Activated CD4-positive, alpha-beta T cell treated with anti-CD3 and anti-CD28 coated beads, Interleukin-2, amount 50 U/mL, for 24 hours (primary cell): ENCODE measurements at places on chromosomes 3 and 15.

- DNase-seq, result no peak
These were observed 56.0 kb upstream of the MME start for GRCh38 chr3:155024006-155024638.

- DNase-seq, result no peak
These were observed 329.0 kb upstream of the AZI2 start for GRCh38 chr3:28677581-28677980.

DNA sequence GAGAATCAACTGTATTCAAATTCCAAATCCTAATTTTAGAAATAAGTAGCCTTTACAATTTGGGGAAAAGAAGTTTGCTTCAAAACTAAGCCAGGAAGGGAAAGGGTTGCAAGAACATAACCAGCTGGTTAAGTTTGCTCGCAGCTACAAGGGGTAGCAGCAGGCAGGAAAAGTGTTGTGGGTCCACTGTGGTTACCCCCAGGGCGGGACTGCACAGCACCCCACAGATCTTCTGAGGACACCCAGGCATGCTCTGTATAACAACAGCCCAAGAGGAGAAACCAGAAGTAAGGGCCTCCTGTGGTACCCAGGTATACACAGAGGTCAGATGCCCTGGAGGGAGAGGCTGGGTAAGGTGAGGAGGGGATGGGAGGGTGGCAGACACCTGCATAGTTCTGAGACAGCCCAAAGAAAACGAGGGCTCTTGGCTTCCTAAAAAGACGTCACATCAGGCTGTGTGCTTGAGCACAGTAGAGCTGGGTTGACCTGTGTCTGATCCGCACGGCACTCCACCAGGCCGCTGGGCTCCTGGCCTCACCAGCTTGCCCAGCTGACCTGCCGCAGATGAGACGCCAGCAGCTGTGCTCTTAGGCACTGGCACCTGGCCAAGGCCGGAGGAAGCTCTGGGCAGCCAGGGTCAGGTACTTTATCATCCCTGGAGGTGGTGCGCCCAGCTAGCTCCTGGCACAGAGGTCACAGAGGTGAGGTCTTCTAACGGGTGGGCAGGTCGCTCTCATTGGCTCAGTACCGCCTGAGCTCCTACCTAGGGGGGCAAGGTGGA lies 81.8 kb upstream of the SNRPA1 start:
- no peak for DNase-seq

- DNase-seq, result no peak
These were observed 16.0 kb upstream of the PSMD6 start for GRCh38 chr3:64039332-64039731.

DNA sequence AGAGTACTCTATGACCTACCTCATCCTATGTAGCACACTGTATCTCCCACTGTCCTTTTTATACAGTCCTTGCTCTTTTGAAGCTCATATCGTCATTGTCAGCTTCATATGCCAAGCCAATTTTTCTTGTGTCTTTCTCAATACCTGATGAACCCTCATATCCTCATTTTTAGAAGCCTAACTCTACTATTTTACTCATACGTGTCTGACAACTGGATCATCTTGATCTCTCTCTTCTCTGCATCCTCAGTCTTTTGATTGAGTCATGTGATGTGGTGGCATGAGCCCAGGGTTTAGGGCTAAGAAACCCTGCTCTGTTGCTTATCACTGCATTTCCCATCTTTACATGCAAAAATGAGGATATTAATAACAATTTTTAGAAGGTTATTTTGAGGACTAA lies 352.0 kb downstream of the LPP start:
- DNase-seq, result no peak

DNA sequence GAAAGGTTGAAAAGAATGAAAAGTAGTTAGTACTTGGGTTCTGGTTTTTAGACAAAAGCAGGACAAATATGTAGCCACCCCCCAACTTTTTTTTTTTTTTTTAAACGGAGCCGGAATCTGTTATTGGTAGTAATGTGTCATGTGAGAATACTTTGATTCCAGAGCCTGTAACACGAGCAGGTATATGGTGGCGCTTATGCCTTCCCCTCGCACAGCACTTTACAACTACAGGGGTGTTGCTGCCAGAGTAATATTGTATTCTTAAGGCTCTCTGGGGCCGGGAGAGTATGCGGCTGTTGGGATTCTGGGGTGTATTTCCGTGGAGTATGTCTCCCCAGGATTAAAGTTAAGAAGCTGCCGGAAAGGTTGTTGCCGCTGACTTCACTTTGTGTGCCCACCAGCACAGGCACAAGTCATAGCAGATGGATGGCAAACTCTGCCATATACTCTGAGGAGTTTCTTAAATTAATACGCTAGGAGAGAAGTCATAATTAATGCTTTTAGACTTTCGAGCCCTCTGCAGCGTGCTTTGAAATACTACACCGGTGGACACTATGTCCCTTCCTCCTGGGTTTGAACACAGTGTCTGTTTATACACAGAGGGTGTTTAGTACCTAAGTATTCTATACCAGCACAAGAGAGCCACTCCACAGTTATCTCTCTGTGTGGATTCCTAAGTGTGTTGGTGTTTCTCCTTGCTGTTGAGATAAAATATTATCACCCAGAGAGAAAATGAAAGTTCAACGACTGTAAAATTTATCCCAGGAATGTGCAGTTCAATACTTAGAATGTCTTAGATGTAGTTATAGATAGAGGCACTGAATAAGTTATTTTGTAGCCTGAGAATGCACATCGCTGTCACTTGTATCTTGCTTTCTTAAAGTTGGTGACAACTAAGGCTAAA lies 1.4 kb downstream of the MBNL1 start:
- no peak for DNase-seq

- no peak for DNase-seq
These were observed 43.9 kb downstream of the BOC start for GRCh38 chr3:113255100-113255853.

- no peak for DNase-seq
These were observed 56.1 kb downstream of the PCSK6 start for GRCh38 chr15:101433396-101433795.

- no peak for DNase-seq
These were observed 148.8 kb downstream of the KCNMB2 start for GRCh38 chr3:178684881-178685590.

GRCh38 chr3:19946832-19947548 lies at the start of gene RAB5A:
Gene RAB5A, plus strand, starts transcription at chr3:19947097. Its CDS starts 3,802 bp downstream, at chr3:19950899.
- peak; percentile 91 for DNase-seq

DNA sequence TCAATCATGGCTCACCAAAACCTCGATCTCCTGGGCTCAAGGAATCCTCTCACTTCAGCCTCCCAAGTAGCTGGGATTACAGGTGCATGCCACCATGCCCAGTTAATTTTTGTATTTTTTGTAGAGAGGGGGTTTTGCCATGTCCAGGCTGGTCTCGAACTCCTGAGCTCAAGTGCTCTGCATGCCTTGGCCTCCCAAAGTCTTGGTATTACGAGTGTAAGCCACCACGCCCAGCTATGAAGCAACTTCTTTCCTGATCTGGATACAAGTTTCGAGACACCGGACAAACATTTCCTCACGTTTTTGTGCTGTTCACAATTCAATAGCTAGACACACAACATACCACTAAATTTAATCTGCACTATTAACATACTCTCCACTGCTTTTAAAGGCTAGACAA lies 3.4 kb upstream of the SYNM start:
- no peak for DNase-seq

- DNase-seq, result no peak
These were observed 425.9 kb upstream of the TGFBR2 start for GRCh38 chr3:30180310-30181177.
